Lower leg skin (tissue), 4 donors: ENCODE measurements at places on chromosomes 4 and X. TPM values are rescaled to one million over a fixed set of nuclear protein-coding genes. Genes with fewer than 3 reads are reported as not detected.

CT45A10 gene
- not detected for total RNA-seq

GBA3 gene
- total RNA-seq, result not detected

DNA sequence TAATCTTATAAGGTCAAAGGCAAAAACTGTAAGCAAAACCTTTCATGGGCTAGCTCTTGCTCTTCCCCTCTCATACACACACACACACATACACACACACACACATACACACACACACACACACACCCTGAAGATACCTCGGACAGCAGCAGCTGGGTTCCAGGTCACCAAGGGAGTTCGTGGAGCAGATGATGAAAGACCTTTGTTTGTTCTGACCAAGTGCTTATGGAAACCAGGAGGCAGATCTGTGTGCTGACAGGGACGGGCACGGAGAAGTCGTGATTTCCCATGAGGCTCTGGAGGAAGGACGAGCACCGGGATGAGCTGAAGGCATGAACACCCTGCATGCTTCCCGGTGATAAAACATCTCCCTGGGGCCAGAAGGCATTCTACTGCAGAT lies 35.4 kb upstream of the CRMP1 start:
- peak; percentile 67 for DNase-seq

PLXNA3 gene
- total RNA-seq, result 10.2 TPM

GRCh38 chrX:139725720-139726119 lies 17.8 kb upstream of the MCF2 start:
- DNase-seq, result no peak

DNA sequence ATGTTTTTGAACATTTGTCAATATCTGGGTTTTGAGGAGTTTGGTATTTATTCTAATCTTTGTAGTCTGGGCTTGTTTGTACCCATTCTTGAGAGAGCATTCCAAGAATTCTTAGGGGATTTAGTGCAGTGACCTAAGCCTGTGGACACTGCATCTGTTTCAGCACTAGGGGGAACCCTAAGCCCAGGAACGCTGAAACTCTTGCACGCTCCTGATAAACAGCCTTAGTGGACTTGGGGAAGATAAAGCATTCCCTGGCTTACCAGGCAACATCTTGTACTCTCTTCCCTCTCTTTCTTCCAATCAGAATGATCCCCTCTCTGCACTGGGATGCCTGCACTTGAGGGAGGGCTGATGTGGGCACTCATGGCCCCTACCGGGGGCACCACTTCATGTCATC lies 654.9 kb upstream of the HTR2C start:
- DNase-seq, result no peak

DNA sequence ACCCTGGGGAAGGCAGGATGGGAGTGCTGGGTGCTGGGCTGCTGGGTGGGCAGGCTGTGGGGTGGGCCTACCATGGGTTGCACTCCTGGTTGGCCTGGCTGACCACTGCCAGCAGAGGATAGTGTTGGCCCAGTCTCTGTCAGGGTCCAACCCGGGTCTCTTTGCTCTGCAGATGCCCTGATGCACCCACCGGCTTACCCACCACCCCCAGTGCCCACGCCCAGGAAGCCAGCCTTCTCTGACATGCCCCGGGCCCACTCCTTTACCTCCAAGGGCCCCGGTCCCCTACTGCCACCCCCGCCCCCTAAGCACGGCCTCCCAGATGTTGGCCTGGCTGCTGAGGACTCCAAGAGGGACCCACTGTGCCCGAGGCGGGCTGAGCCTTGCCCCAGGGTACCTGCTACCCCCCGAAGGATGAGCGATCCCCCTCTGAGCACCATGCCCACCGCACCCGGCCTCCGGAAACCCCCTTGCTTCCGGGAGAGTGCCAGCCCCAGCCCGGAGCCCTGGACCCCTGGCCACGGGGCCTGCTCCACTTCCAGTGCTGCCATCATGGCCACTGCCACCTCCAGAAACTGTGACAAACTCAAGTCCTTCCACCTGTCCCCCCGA lies 14.2 kb upstream of the ADD1 start:
- DNase-seq, result peak; percentile 85

DNA sequence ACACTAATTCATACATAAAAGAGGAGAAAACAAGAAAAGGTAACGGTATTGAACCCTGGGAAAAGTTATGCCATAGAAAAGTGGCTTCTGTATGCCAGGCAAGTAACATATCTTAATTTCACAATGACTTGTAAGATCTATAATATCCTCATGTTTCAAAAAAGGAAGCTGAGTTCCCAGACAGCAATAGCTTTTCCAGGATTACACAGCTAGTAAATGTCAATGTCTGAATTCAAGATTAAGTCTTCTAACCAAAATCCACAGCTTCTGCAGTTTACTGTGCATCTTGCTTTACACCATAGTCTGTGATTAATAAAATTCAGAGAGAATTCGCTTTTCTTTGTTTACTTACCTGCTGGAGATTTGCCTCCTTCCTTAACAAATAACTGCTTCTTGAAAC lies 55.8 kb upstream of the GAB1 start:
- DNase-seq, result no peak

GRCh38 chr4:39394706-39395105 lies 12.0 kb upstream of the KLB start:
- no peak for DNase-seq
